ENCODE measurements at places on chromosomes 11 and 22.

GRCh38 chr22:49233507-49234100, 594.1 kb downstream of the BRD1 start:
- DNase-seq = no peak

- no peak for DNase-seq
These were observed 4.8 kb upstream of the POLDIP3 start for GRCh38 chr22:42619261-42620063.

DNA sequence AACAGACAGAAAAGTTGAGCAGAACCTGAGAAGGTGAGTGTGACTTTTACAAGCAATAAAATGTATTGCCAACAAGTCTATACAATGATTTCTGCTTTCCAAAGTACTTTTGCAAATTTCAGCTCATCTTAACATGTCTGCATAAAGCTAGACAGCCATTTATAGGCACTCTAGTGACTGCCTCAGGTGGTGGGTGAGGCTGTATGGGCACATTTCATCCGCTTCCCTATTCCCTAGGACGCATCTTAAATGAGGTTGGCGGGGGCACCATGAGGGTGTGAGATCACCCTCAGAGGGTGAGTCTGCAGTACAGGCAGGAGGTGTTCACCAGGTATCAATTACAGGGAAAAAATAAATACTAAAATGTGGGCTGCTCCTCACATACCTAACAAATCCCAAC, 110.1 kb downstream of the ETS1 start:
- DNase-seq = no peak

DNA sequence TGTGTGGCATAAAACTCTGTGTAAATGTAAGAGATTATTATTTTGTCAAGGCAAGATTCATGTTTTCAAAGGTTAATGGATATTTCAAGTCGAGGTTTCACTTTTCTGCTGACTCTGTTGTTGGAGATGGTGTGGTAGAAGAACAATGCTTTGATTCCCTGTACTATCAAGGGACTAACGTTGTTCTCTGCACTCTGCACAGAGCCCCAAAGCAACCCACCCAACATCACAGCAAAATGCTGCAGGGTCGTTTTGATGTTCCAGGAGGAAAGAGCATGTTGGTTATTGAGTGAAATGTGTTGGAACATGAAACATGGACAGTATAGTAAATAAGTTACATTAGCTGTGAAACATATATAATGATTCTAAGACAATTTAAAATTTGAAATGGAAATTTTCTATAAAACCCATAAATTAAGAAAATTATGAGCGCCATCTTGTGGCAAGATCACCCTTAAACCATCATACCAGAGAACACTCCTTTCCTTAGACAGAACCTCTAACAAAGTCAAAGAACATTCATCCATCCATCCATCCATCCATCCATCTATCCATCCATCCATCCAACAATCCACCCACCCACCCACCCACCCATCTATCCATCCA, 164.4 kb upstream of the ZBED5 start:
- peak; percentile 61 for DNase-seq

GRCh38 chr11:118201966-118202365, 22.8 kb downstream of the JAML start:
- DNase-seq = no peak

GRCh38 chr22:30860176-30861105, 108.1 kb downstream of the MORC2 start:
- DNase-seq = no peak

DNA sequence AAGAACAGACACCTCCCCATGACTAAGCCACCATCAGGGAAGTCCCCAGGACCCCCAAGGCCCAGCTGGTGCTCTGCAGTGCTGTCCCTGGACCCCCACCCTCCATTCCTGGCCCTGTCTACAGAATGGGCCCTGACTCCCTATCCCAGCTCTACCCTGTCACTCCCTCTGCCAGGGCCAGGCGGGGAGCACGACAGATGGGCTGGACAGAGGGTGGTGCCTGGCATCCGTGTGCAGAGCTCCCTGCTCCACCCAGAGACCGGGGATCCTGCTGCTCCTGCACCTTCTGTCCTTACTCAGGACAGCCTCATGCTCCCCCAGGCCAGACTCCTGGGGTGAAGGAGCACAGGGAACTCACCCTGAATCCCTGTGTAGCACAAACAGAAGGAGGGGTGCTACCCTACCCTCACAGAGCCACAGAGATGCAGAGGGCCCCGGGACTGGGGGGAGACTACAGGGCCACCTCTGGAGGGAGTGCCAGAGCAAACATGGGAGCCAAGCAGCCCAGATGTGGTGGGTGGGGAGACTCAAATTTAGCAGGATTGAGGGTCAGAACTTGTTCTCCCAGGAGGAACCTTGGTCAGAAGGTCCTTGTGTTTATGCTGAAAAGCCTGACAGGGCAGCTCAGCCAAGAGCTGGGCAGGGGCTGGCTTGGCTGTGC, 2.0 kb downstream of the ARVCF start:
- no peak for DNase-seq

DNA sequence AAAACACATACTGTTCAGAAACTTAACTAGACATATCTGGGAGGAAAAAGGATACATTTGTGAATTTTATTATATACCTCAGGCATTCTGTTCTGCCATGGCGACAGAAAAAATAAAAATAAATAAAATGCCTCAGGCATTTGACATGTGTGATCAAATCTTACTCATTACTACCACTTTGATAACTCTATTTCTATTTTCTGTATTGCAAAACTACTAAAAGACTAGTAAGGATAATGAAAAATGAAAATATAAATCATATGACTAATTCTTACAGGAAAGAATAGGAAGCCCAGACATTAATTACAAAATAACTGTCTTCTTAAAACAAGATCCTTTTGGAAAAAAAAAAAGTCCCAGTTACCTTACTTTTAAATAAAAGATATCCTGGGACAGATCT, 5.3 kb downstream of the PICALM start:
- DNase-seq = no peak
